ENCODE measurements at places on chromosomes 16 and 17. TPM values are rescaled to one million over a fixed set of nuclear protein-coding genes. Genes with fewer than 3 reads are reported as not detected.

- DNase-seq: no peak
Observed at GRCh38 chr17:41153856-41154255, 4.2 kb upstream of the KRTAP4-5 start.

- no peak for DNase-seq
Observed at GRCh38 chr17:34303606-34304005, 15.6 kb upstream of the CCL8 start.

DNA sequence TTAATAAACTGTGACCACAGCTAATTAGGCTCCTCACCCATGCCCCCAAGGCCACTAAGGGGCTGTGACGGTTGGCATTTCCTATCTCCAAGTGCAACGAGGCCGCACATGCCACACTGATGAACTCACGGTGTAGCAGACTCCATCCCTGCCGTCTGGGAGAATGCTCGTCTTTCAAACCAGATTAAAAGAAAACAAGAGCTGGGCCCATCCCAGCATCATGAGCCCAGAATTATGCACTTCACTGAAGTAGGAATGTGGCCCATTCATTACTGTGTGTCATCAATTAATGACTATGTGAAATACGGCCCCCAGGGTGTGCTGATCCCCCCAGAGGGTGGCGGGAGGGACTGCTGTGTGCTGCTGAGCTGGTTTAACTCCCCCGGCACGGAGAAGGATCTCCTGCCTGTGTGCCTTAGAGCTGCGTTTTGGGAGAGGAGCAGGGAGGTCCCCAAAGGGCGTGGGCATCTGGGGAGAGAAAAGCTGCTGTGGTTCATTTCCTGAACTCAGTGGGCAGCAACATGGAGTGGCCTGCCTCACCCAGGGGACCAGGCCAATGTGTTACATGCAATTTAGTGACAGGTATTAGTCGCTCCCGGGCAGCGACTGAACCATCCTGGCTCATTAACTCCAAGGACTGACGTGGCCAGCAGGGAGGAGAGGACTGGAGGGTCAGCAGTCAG is 194.5 kb downstream of the FOXL1 start:
- DNase-seq: peak; percentile 84

- DNase-seq: no peak
Observed at GRCh38 chr17:83057397-83057761, 22.0 kb upstream of the METRNL start.

DNA sequence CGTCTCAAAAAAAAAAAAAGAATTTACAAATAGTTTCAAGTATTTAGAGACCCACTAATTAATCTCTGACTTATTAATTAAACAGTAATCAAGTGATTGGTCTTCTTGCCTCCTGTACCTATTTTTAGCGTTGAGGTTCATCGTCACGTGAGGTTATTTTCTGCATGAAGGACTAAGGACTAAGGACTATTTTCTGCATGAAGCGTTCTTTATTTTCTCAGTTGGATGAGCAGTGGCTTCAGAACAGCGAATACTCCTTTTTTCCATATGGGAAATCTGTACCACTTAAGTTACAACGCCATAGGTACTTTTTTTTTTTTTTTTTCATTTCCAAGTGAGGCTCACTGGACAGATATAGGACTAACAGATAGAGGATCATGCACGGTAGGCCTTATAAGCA is 224.9 kb downstream of the CNTNAP4 start:
- no peak for DNase-seq

DNA sequence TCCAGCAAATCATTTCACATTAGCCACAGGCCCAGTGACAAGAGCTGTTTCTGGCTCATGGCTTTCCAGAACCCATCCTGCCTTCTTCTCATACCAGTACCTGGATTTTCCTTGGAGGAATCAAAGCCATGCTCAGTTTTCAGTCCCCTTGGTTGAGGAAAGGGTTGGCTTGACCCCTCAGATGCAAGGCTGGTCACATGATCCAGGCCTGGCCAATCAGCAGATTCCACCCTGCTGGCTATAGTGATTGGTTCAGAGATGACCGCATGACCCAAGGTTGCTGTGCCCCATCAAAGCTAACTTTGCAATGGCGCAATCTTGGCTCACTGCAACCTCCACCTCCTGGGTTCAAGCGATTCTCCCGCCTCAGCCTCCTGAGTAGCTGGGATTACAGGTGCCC is 45.0 kb downstream of the MMP15 start:
- no peak for DNase-seq

CCDC154 gene
- 2.6 TPM for polyA plus RNA-seq

MYL11 gene
- polyA plus RNA-seq: 0.63 TPM

All from left kidney (tissue), 8 donors.